Immature natural killer cell (primary cell): ENCODE measurements at places on chromosomes 12 and 14. TPM values are rescaled to one million over a fixed set of nuclear protein-coding genes. Genes with fewer than 3 reads are reported as not detected.
A peak's percentile ranks its signal among the peaks of the same experiment; 100 is the strongest.

Gene CREBL2
- polyA plus RNA-seq = 14.6 TPM

Gene LRP1-AS
- not detected for polyA plus RNA-seq

GRCh38 chr12:12376646-12377448 is 20.0 kb downstream of the BORCS5 start:
- H3K4me3 ChIP-seq = no peak overlapping the region
- peak; percentile 76 for DNase-seq
- peaks cover 42% of the 10 kb centered on the region for H3K4me1 ChIP-seq
- H3K36me3 ChIP-seq = peaks cover 18% of the 10 kb centered on the region

DNA sequence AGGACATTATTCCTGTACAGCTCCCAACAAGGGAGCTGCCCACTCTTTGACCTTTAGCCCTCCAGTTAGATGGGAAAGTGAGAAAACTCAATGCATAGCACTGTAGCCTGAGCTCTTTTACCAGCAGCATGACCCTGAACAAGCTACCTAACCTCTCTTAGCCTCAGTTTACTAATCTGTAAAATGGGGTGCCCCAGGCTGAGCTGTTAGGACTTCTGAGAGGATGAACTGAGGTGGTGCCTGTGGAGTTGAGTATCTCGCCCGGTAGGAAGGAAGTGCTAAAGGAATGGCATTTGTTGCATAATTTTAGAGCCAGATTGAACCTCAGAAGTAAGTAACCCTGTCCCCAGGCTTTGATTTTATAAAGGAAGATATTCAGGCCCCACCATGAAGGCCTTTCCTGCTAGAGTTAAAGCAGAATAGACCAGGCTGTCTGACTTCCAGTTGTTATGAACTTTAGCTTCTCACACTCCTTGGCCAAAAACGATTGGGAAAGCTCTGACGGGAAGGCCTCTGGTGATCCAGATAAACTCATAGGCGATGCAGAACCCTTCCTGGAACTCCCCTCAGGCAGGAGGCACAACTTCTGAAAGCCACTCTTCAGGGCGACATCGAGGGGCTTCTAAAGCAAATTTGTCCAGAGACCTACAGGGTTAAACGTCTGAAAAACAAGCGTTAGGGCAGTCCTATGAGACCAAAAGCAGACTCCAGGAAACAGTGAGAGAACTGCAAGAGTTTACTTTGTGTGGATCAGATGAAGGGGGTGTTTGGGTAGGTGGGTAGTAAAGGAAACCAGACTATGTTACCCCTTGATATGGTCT is 2.5 kb upstream of the SERPINA10 start:
- no peaks in the 10 kb centered on the region for H3K36me3 ChIP-seq
- DNase-seq = no peak
- no peak overlapping the region for H3K4me3 ChIP-seq
- H3K4me1 ChIP-seq = no peaks in the 10 kb centered on the region
- H3K27ac ChIP-seq = no peak overlapping the region

- no peak overlapping the region for H3K4me3 ChIP-seq
- DNase-seq = no peak
- no peaks in the 10 kb centered on the region for H3K4me1 ChIP-seq
These were observed 14.2 kb upstream of the SLC6A12 start for GRCh38 chr12:227923-228845.

- peaks cover under 1% of the 10 kb centered on the region for H3K27me3 ChIP-seq
- H3K27ac ChIP-seq = no peak overlapping the region
- no peaks in the 10 kb centered on the region for H3K4me1 ChIP-seq
- no peak overlapping the region for H3K4me3 ChIP-seq
- no peaks in the 10 kb centered on the region for H3K36me3 ChIP-seq
These were observed 68.7 kb upstream of the PELI2 start for GRCh38 chr14:56049536-56049935.

- peaks cover 77% of the 10 kb centered on the region for H3K4me1 ChIP-seq
- peak within 1 kb of the TSS; percentile 100 for H3K27ac ChIP-seq
- H3K4me3 ChIP-seq = peak within 1 kb of the TSS; percentile 93
These were observed at the start of gene CD69 for GRCh38 chr12:9760699-9761418. CD69 (minus strand) TSS chr12:9760901; CDS start chr12:9760820, 81 bp downstream.

GRCh38 chr12:43742106-43742505 is 16.5 kb downstream of the PUS7L start:
- H3K27ac ChIP-seq = no peak overlapping the region
- no peaks in the 10 kb centered on the region for H3K27me3 ChIP-seq
- H3K4me1 ChIP-seq = no peaks in the 10 kb centered on the region
- DNase-seq = no peak
- peaks cover 33% of the 10 kb centered on the region for H3K36me3 ChIP-seq

DNA sequence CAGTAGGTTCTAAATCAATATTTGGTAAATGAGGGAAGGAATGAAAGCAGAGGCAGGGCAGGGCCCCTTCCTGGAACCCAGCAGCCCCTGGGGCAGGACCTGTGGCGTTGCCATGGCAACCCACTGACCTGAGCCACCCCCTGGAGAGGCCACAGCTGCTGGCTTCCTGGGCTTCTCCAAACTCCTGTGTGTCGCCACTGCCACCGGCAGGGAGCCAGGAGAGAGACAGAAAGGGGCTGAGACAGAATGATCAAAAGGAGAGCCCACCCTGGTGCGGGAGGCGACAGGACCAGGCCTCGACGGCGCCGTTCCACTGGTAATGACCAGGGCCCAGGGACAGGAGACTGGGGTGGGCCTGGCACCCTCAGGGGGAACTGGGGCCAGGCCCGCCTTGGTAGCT is 18.2 kb downstream of the RFX4 start:
- no peaks in the 10 kb centered on the region for H3K4me1 ChIP-seq
- no peak for DNase-seq
- H3K27me3 ChIP-seq = peaks cover 10% of the 10 kb centered on the region
- no peak overlapping the region for H3K4me3 ChIP-seq
- H3K36me3 ChIP-seq = no peaks in the 10 kb centered on the region

- peaks cover 33% of the 10 kb centered on the region for H3K27me3 ChIP-seq
- peaks cover 62% of the 10 kb centered on the region for H3K4me1 ChIP-seq
- peak overlapping the region; percentile 86 for H3K27ac ChIP-seq
- DNase-seq = no peak
- H3K36me3 ChIP-seq = peaks cover 25% of the 10 kb centered on the region
- H3K4me3 ChIP-seq = peak overlapping the region; percentile 93
These were observed 2.6 kb downstream of the ARF6 start for GRCh38 chr14:49895480-49895879.

- H3K4me1 ChIP-seq = no peaks in the 10 kb centered on the region
- peak; percentile 15 for DNase-seq
- H3K4me3 ChIP-seq = no peak overlapping the region
These were observed 58.9 kb upstream of the FBXO33 start for GRCh38 chr14:39491134-39491571.

Gene TMED10
- polyA plus RNA-seq = 379 TPM

GRCh38 chr12:108766294-108766693 is 35.0 kb upstream of the CORO1C start:
- no peaks in the 10 kb centered on the region for H3K27me3 ChIP-seq
- no peaks in the 10 kb centered on the region for H3K36me3 ChIP-seq
- no peak overlapping the region for H3K27ac ChIP-seq
- H3K4me3 ChIP-seq = no peak overlapping the region
- no peak for DNase-seq
- H3K4me1 ChIP-seq = peaks cover 6% of the 10 kb centered on the region

DNA sequence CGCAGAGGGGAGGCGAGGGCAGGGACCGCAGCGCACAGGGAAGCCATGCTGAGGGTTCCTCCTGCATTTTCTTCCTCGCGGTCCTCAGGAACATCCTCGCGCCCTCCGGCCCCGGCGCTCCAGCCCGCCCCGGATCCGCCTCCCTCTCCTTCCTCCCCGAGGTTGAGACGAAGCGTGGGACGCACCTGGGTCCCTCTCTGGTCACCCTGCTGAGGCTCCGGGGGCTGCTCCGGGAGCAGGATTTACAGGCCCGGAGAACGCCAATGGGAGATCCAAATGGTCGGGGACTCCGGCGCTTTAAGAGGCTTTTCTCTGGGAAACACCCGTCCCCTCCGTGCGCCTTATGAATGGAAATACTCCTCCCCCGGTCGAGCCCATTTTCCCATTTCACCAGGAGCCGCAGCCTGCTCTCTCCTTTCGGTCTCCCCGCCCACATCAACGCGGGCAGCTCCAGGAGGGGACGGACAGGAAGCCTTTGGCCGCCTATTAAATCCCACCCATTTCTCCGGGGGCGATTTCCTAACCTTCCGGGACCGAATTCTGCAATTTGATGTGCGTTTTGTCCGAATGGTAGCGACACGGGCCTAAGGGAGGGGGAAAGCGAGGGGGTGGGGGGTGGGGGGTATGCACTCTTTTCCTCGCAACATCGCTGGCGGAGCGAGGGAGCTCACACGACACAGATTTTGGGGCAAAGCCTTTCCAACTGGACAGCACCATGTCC is at the start of gene UNC79:
Gene UNC79 (plus strand): TSS at position 625 of the 721 bp plus-strand sequence. CDS start 91 bp downstream, at position 716.
- no peaks in the 10 kb centered on the region for H3K4me1 ChIP-seq
- no peaks in the 10 kb centered on the region for H3K36me3 ChIP-seq
- no peak within 1 kb of the TSS for H3K27ac ChIP-seq
- DNase-seq = no peak

DNA sequence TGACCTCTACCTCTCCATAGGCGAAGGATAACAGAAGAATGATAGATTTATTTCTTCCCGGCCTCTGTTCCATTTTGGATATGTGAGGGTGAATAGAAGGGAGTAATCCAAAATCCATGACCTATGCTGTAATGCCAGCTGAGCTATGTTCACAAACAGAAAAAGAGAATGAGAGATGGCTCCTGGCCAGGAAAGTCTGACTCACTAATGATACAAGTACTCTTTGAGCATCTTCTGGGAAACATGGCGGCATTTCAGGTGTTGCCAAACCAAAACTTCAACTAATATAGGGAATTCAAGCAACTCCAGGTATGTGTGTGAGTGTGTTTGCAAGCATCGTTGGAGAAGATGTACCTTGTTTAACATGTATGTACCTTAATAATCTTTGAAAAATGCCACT is 55.1 kb downstream of the MED13L start:
- H3K27me3 ChIP-seq = no peaks in the 10 kb centered on the region
- H3K27ac ChIP-seq = no peak overlapping the region

GRCh38 chr14:64549016-64549415 is 745 bp upstream of the PPP1R36 start:
- no peaks in the 10 kb centered on the region for H3K36me3 ChIP-seq
- H3K27ac ChIP-seq = no peak overlapping the region
- H3K4me3 ChIP-seq = peak overlapping the region; percentile 72
- no peak for DNase-seq
- H3K4me1 ChIP-seq = peaks cover 14% of the 10 kb centered on the region

DNA sequence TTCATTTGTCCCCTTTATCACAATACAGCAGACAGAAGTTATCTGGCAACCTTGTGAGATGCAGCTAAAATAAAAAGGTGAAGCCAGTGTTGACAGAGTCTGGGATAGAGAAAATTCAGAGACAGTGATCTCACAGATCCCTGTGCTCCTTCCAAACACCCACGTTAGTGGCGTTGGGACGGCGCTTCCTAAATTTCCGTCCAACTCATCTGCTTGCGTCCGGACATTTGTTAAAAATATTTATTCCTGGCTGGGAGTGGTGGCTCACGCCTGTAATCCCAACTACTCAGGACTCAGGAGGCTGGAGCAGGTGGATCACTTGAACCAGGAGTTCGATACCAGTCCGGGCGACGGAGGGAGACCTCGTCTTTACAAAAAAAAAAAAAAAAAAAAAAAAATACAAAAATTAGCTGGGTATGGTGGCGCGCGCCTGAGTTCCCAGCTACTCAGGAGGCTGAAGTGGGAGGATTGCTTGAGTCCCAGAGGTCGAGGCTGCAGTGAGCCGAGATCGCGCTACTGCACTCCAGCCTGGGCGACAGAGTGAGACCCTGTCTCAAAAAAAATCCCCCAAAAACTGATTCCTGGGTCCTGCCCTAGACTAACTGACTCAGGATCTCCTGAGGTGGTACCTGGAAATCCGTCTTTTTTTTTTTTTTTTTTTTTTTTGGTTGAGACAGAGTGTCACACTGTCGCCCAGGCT is 708 bp upstream of the TCTN1 start:
- H3K27me3 ChIP-seq = no peaks in the 10 kb centered on the region
- DNase-seq = no peak
- H3K4me3 ChIP-seq = peak overlapping the region; percentile 88

DNA sequence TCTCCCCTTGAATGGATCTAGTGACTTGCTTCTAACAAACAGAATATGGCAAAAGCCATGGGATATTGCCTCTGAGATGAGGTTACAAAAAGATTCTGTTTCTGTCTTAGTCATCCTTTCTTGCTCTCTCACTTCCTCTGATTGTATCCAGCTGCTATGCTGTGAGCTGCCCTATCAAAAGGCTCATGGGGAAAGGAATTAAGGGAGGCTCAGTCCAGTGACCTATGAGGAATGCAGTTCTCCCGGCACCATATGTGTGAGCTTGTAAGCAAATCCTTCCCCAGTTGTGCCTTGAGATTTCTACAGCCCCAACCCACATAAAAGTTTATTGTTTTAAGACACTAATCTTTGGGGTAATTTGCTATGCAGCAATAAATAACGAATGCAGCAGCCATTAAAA is 183.1 kb downstream of the KLHL28 start:
- no peak overlapping the region for H3K4me3 ChIP-seq
- H3K4me1 ChIP-seq = no peaks in the 10 kb centered on the region
- H3K27ac ChIP-seq = no peak overlapping the region

DNA sequence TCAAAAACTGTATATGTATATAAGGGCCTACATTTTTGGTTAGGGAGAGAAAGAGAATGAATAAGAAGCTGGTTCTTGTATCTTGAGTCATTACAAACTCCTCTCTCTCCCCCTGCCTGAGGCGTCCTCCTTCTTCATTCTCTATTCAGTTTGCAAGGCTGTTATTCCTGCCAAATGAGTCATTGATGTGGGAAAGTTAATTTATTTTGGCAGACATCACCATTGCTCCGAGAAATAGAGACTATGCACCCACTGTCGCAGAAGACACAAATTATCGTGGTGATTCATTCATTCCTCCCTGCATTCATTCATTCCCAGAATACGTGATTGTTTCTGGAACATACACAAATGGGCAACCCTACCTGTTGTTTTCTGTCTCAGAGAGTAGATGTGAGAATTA is 112.5 kb upstream of the MED13L start:
- H3K36me3 ChIP-seq = no peaks in the 10 kb centered on the region
- H3K27ac ChIP-seq = no peak overlapping the region
- peaks cover 1% of the 10 kb centered on the region for H3K27me3 ChIP-seq
- peaks cover 10% of the 10 kb centered on the region for H3K4me1 ChIP-seq
- H3K4me3 ChIP-seq = no peak overlapping the region
- DNase-seq = no peak

DNA sequence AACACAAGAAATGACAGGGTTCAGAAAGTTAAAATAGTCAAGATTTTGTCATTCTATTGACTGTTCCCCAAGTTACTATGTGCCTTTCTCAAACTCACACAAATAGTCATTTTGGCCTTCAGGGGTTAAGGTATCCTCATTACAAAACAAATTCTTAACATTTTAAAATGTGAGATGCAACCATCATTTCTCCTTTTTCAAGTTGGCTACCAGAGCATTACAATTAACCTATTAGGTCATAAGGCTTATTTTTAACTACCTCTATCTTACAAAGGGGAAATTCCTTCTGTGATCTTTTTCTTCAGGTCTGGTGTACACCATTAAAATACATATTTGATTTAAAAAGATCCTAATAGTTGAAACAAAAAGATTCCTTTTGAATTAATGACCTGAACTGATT is 61.2 kb downstream of the SLC38A1 start:
- no peak for DNase-seq
- peak overlapping the region; percentile 100 for H3K27ac ChIP-seq
- no peak overlapping the region for H3K4me3 ChIP-seq
- H3K4me1 ChIP-seq = peaks cover 57% of the 10 kb centered on the region
- peaks cover 1% of the 10 kb centered on the region for H3K27me3 ChIP-seq
- peaks cover 25% of the 10 kb centered on the region for H3K36me3 ChIP-seq
